GM23248 (cell line): ENCODE measurements at places on chromosomes 6 and 20. TPM values are rescaled to one million over a fixed set of nuclear protein-coding genes. Genes with fewer than 3 reads are reported as not detected.

CRISP3 gene
- not detected in 2 replicates for total RNA-seq

KCNB1 gene
- 0.11 TPM in 1 of 2 replicates, not detected in the other for total RNA-seq

- H3K36me3 ChIP-seq: no peaks in the 10 kb centered on the region
- peak overlapping the region; percentile 83 for H3K27ac ChIP-seq
- no peak for DNase-seq
- H3K4me3 ChIP-seq: peak overlapping the region; percentile 82
Observed at GRCh38 chr6:143679041-143679440, 1.3 kb downstream of the PHACTR2 start.

MUCL3 gene
- total RNA-seq: not detected in 2 replicates

- H3K4me3 ChIP-seq: no peak overlapping the region
- no peak overlapping the region for H3K27ac ChIP-seq
- no peak for DNase-seq
- no peaks in the 10 kb centered on the region for H3K36me3 ChIP-seq
Observed at GRCh38 chr20:58611236-58612030, 39.6 kb upstream of the STX16 start.

- DNase-seq: no peak
- H3K4me3 ChIP-seq: no peak overlapping the region
- no peak overlapping the region for H3K27ac ChIP-seq
- no peaks in the 10 kb centered on the region for H3K27me3 ChIP-seq
- H3K4me1 ChIP-seq: no peaks in the 10 kb centered on the region; the same call in 1 of the 2 replicates
Observed at GRCh38 chr6:18215436-18215835, 48.9 kb downstream of the DEK start.
